ENCODE measurements at places on chromosomes 7 and 10.
A peak's percentile ranks its signal among the peaks of the same experiment; 100 is the strongest.

- DNase-seq, result no peak
Observed at GRCh38 chr7:131370523-131370968, 42.9 kb downstream of the MKLN1 start.

DNA sequence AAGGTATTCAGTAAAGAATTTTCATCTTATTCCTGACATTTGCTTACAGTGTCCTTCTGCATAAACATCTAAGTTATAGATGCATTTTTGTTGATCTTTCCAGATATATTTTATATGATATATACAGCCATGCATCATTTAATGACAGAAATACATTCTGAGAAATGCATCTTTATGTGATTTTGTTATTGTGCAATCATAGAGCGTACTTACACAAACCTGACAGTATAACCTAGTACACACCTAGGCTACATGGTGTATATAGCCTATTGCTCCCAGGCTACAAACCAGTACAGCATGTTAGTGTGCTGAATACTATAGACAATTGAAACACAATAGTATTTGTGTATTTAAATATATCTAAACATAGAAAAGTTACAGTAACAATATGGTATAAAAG lies 642.0 kb downstream of the XPNPEP1 start:
- DNase-seq, result no peak

GRCh38 chr7:148630078-148630477 lies 39.5 kb downstream of the C7orf33 start:
- no peak for DNase-seq

DNA sequence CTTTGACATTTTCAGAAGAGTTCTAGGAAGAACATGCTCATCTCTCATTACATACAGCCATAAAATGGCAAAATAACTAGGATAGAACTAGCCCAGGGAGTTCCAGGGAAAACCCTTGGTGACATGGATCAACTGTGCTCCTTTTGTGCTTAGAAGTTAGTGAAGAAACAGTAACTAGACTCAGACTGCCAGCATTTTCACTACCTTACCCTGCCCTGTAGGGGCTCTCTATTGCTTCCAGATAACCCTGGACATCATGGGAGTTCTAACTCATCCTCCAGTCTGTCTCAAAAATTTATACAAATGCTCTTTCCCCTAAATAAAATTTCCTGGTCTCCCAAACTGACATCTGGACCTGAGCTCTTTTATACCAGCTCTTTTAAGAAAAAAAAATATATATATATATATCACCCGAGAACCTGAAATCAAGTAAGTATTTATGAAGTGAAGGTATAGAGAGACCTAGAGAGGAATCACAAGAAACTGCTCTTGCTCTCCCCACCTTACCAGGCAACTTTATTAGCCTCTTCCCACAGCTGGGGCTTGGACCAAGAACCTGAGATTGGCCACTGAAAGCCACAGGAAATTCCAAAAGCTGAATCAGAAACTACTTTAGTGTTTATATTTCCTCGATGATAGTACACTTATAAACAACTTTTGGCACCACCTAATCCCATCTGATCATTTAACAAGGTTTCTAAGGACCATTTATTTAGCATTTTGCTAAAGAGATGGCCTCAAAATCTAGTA lies 101.4 kb downstream of the RELN start:
- DNase-seq, result no peak

- peak; percentile 30 for DNase-seq
Observed at GRCh38 chr7:30510124-30511075, 5.8 kb upstream of the GGCT start.

DNA sequence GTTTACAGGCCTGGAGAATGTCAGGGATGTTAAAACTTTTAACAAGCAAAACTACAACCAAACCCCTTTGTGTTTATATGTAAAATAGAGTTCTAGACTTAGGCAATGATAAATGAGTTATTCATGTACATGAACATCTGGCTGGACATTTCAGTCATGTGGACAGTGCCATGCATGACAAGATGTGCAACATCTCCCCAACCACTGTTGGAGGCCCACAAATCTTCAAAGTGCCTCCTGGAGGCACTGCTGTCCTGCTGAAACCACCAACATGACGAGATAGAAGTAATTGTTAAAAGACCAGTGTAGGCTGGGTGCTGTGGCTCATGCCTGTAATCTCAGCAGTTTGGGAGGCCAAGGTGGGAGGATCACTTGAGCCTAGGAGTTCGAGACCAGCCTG lies 18.4 kb downstream of the PPIA start:
- no peak for DNase-seq

DNA sequence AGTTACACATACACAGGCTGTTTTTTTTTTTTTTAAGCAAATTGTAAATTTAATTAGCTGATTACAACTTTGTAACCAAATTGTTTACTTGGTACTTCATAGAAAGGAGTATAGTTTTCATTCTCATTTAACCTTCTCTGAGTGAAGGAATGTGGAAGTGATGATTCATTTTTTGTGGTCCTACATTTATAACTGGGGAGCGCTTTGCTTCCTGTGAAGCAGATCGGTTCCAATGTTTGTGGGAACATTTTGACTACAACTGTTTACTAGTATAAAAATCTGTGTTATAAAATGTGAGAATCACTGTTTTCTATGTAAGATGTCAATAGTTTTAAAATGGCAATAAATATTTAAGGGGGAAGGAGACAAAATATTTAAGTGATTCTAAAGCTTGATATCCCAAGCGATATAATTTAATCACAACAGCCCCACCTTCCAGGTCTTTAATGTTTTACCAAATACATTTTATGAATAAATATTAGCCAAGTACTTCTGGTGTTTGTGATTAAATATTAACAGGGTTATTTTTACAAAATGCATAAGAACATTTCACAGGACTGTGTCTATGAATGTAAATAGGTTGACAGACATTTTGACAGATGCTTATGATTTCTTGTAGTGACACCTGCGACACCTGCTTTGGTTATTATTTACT lies 57.1 kb downstream of the NXPH1 start:
- no peak for DNase-seq

DNA sequence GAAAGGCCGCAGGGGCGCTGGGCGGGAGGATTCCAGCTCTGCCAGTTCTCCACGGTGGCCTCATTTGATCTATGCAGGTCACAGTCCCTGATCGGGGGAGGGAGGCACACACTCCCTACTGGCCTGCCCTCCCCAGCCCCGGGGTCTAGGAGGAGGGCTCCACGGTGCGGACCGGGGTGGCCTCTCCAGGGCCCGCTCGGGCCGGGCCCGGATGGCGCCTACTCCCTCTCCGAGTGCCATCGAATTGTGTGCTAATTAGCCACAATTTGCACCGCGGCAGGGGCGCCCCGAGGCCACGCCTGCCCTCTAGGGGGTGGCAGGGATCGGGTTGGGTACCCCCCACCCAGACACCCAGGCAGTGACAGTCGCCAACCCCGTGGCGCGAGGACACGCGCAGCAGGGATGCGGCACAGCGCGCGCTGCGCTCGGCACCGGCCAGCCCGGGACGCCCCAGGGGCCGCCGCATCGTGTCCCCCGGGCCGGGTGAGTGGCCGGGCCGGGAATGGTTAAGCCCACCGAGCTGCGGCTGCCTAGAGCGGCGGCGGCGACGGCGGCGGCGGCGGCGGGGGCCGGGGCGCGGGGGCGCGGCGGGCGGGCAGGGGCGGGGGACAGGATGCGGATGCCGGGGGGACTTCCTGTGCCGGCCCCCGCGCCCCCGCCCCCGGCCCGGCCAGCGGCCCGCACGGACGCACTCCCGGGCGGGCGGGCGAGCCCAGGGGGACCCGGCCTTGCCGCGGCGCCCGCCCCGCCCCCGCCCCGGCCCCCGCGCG lies at the start of gene ZNF853:
Gene ZNF853, plus strand, starts transcription at position 658 of the 770 bp plus-strand sequence. CDS start 565 bp downstream, outside the sequence.
- DNase-seq, result no peak

- DNase-seq, result no peak
Observed at GRCh38 chr10:78292250-78292981, 258.8 kb downstream of the RPS24 start.

DNA sequence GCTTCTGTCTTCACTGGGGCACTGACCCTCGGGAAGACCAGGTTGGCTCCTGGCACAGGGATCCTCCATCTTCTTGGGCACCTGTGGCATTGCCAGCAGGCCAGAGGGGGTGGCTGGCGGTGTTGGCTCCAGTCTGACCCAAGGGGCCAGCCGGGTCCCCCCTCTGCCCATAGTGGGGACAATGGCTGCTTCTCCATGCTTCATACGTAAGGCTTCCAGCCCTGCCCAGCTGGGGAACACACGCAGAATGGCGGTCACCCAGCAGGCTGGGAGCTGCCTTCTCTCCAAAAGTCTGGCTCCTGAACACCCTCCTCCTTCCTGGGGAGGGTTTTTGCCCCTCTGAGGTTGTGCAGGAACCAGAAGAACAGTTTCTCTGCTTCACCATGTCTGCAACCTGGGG lies 106.8 kb downstream of the NEURL1 start:
- DNase-seq, result no peak

GRCh38 chr10:60348982-60349381 lies 40.7 kb downstream of the ANK3 start:
- no peak for DNase-seq

GRCh38 chr10:29141761-29142160 lies 147.1 kb upstream of the LYZL1 start:
- DNase-seq, result no peak

GRCh38 chr7:135213831-135214230 lies 2.5 kb upstream of the WDR91 start:
- DNase-seq, result no peak

- no peak for DNase-seq
Observed at GRCh38 chr10:15460661-15461060, 89.6 kb upstream of the FAM171A1 start.

- DNase-seq, result no peak
Observed at GRCh38 chr7:18768256-18768655, 272.7 kb downstream of the HDAC9 start.

- no peak for DNase-seq
Observed at GRCh38 chr10:30219971-30220751, 128.9 kb downstream of the MTPAP start.

DNA sequence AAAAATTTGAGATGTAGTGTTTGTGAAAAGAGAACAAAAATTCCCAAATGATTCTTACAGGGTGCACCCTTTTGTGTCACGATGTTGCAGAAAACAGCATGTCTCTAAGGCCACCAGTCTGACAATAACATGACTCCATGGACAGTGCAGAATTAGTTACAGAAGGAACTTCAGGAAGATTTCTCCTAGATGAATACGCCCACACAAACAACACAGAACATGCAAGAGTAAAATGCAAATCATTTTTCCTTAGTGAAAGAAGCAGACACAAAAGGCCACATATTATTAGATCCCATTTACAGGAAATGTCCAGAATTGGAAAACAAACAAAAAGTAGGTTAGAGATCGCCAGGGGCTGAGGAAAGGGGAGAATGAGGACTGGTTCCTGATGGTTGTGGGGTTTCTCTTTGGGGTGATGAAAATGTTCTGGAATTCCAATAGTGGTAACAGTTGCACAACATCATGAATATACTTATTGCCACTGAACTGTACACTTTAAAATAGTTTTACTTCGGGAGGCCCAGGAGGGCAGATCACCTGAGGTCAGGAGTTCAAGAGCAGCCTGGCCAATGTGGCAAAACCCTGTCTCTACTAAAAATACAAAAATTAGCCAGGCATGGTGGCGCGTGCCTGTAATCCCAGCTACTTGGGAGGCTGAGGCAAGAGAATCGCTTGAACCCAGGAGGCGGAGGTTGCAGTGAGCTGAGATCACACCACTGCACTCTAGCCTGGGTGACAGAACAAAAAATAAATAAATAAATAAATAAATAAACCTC lies 10.2 kb downstream of the ZC3HAV1 start:
- DNase-seq, result no peak

- no peak for DNase-seq
Observed at GRCh38 chr10:113103131-113103840, 153.2 kb downstream of the TCF7L2 start.

DNA sequence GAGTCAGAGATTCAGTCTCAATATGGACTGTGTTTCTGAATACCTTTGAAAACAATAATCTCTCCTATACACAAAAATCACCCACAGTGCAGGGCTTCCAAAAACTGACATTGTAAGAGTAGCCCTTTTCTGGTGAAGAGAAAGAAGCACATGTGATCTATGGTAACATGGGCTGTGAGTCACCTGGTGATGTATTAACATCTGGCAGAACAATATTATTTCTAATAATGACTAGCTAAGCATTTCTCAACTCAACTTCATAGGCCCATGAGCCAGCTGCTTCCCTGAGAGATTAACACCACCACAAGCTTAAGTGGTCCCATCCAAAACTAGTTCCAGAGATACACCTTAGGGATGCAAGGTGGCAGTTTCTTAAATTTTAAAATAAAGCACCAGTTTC lies 331.0 kb upstream of the NRP1 start:
- DNase-seq, result no peak

GRCh38 chr10:16886031-16886430 lies 68.8 kb upstream of the RSU1 start:
- no peak for DNase-seq

DNA sequence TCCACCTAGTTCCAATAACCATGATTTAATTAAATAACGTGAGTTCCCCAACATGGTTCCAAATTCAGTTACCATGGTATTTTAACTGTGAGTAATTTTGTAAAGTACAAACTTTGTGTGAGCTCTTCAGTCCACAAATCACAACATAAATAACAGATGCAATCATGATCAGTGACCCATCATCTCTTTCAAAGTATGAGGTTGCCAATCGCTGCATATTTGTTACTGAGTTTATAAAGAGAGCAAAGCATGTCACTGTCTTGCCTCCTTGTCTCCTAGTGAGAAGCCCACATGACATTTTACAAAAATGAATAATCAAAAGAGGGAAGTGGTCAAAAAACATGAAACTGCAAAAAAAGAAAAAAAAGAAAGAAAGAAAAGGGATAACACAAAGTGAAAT lies 69.1 kb upstream of the PDSS1 start:
- no peak for DNase-seq

DNA sequence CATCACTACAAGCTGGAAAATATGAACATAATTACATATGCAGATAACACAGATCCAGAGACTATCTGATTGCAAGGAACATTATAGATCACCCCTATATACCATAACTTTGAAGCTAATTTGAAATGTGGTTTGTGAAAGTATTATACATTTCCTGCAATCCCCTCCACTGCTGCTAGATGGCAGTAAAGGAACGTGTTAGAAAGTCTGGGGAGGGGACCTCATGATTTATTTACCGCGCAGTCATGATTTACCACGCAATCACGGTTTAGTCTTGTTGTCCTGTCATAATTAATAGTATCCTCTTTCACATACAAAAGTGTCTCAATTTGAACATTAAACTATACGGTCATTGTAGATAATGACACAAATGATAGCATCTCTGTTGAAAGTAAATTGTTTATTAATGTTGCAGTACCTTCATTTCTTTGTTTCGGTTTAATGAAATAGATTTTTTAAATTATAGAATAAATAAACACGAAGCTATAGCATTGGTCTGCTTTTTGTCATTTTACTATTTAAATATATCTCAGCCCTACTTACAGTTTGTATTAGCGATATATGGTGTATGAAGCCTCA lies 145.3 kb upstream of the PRSS1 start:
- DNase-seq, result peak; percentile 58

Data from stimulated activated CD4-positive, alpha-beta T cell treated with anti-CD3 and anti-CD28 coated beads, Interleukin-2, amount 100 ng/mL, for 24 hours (primary cell).